Activated naive CD8-positive, alpha-beta T cell treated with anti-CD3 and anti-CD28 coated beads, Interleukin-2, amount 10 ng/mL, durations not matched to agents 7 days and 5 days (primary cell): ENCODE measurements at places on chromosomes 13 and 19. TPM values are rescaled to one million over a fixed set of nuclear protein-coding genes. Genes with fewer than 3 reads are reported as not detected.
A peak's percentile ranks its signal among the peaks of the same experiment; 100 is the strongest.

Gene OVOL3
- total RNA-seq = not detected

Gene OR7C1
- not detected for total RNA-seq

Gene ZNF681
- total RNA-seq = 6.0 TPM

Gene WDR87
- not detected for total RNA-seq

Gene ZNF765
- 17.4 TPM for total RNA-seq

Gene RASL11A
- total RNA-seq = 0.20 TPM

Gene SIGLEC7
- total RNA-seq = 0.40 TPM

Gene GRWD1
- 36.0 TPM for total RNA-seq

Gene IGFL3
- not detected for total RNA-seq

DNA sequence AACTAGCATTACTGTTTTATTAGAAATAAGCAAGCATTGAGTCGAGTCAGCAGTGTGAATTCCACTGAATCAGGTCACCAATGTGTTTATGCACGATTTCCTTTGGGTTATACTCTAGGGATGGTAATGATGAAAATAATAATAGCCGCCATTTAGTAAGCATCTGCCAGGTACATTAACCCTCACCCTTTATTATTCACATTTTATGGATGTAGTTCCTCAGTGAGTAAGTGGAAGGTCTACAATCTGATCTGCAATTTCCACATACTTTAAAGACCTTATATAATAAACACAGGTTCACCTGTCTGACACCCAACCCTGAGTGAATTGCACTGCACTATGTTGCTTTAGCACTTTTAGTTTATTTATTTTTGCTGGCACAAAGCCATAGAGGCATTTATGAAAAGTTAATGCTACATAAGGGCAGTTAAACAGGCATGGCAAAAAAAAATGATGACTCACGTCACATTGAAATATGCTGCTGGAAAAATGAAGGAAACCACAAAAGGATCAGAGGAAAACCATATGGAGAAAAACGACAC lies 122.4 kb downstream of the TRPC4 start:
- no peak overlapping the region for H3K27ac ChIP-seq
- no peak overlapping the region for H3K4me3 ChIP-seq
- H3K27me3 ChIP-seq = no peaks in the 10 kb centered on the region
- no peak for DNase-seq

GRCh38 chr19:29303069-29303718 lies 90.2 kb upstream of the UQCRFS1 start:
- no peak overlapping the region for H3K27ac ChIP-seq
- no peak overlapping the region for H3K4me3 ChIP-seq
- H3K36me3 ChIP-seq = no peaks in the 10 kb centered on the region
- H3K27me3 ChIP-seq = peaks cover 3% of the 10 kb centered on the region
- DNase-seq = no peak
- H3K4me1 ChIP-seq = no peaks in the 10 kb centered on the region

DNA sequence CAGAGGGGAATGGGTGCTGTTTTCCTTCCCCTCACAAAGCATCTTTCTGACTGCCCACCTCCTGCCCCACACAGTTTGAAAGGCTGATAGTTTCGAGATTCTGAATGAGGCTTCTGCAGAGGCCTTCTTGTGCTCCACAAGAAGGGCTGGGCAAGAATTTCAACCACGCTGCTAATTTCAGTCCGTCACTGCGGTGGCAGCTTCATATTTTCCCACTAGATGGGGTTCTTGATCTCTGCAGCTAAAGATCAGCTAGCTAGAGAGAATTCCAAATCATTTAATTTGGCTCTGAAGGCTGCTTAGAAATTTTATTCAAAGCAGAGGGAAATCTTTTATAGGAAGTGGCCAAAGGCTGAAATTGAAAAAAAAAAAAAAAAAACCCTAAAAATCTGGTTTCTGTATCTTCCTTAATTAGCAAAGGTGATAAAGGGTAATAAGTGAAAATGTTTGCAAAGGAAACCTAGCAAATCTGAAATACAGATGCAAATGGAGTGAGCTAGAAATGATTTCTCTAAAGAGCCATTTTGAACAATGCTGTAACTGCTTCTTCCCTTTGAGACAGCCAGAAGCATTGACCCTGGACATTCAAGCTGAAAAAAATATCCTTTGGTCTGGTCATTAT lies 38.0 kb upstream of the C13orf42 start:
- peaks cover 29% of the 10 kb centered on the region for H3K27me3 ChIP-seq
- H3K4me1 ChIP-seq = peaks cover 1% of the 10 kb centered on the region
- H3K4me3 ChIP-seq = no peak overlapping the region
- no peak overlapping the region for H3K27ac ChIP-seq

- H3K36me3 ChIP-seq = no peaks in the 10 kb centered on the region
- H3K27ac ChIP-seq = no peak overlapping the region
- DNase-seq = no peak
These were observed 113.5 kb downstream of the MYO16 start for GRCh38 chr13:108742701-108743451.

- no peak overlapping the region for H3K4me3 ChIP-seq
- H3K36me3 ChIP-seq = peaks cover 4% of the 10 kb centered on the region
- H3K27ac ChIP-seq = peak overlapping the region; percentile 74
- no peak for DNase-seq
- H3K27me3 ChIP-seq = no peaks in the 10 kb centered on the region
These were observed 160.3 kb downstream of the KATNAL1 start for GRCh38 chr13:30147015-30147414.

- no peak overlapping the region for H3K4me3 ChIP-seq
- no peak for DNase-seq
- H3K4me1 ChIP-seq = peaks cover 5% of the 10 kb centered on the region
- H3K36me3 ChIP-seq = no peaks in the 10 kb centered on the region
These were observed 28.1 kb downstream of the LATS2 start for GRCh38 chr13:21033212-21033840.

- peak overlapping the region; percentile 85 for H3K4me3 ChIP-seq
- peaks cover 15% of the 10 kb centered on the region for H3K4me1 ChIP-seq
- peaks cover 17% of the 10 kb centered on the region for H3K27me3 ChIP-seq
- DNase-seq = no peak
- no peaks in the 10 kb centered on the region for H3K36me3 ChIP-seq
- peak overlapping the region; percentile 82 for H3K27ac ChIP-seq
These were observed 30.4 kb downstream of the TPT1 start for GRCh38 chr13:45310341-45311131.

DNA sequence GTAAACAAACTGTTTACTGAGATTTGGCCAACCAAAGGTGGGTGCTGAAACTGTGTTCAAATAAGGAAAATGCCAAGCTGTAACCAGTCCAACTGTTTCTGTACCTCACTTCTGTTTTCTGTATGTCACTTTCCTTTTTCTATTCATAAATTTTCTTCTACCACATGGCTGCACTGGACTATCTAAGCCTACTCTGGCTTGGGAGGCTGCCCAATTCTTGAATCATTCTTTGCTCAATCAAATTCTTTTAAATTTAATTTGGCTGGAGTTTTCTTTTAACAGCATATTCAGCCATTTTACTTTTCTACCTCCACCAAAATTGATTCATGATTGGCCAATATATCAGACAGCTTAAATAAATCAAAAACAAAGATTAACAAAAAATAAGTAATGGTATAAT lies 1575.5 kb upstream of the SPRY2 start:
- no peaks in the 10 kb centered on the region for H3K36me3 ChIP-seq
- H3K4me1 ChIP-seq = no peaks in the 10 kb centered on the region
- H3K27ac ChIP-seq = no peak overlapping the region

GRCh38 chr19:29320618-29321017 lies 107.7 kb upstream of the UQCRFS1 start:
- no peaks in the 10 kb centered on the region for H3K36me3 ChIP-seq
- H3K4me1 ChIP-seq = no peaks in the 10 kb centered on the region
- H3K27me3 ChIP-seq = peaks cover 3% of the 10 kb centered on the region

DNA sequence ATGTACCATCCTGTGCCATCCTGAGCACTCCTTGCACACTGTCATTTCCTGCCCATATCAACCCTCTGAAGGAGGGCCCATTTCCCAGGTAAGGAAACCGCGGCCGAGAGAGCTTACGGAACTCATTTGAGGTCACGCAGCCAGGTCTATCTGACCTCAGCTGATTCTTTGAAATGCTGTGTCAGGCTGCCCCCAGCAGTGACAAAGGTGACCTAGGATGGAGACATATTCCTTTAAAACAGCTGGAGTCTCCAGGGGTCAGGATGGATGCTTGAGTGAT lies 42.2 kb upstream of the VSTM2B start:
- no peaks in the 10 kb centered on the region for H3K4me1 ChIP-seq
- H3K27ac ChIP-seq = no peak overlapping the region
- no peak overlapping the region for H3K4me3 ChIP-seq
- no peak for DNase-seq
- peaks cover 2% of the 10 kb centered on the region for H3K27me3 ChIP-seq

GRCh38 chr13:19767966-19768365 lies 14.8 kb downstream of the PSPC1 start:
- peaks cover 36% of the 10 kb centered on the region for H3K4me1 ChIP-seq
- H3K27me3 ChIP-seq = no peaks in the 10 kb centered on the region
- DNase-seq = no peak

GRCh38 chr13:93862259-93862658 lies 617.2 kb downstream of the DCT start:
- no peaks in the 10 kb centered on the region for H3K36me3 ChIP-seq
- no peaks in the 10 kb centered on the region for H3K4me1 ChIP-seq
- H3K27me3 ChIP-seq = no peaks in the 10 kb centered on the region

DNA sequence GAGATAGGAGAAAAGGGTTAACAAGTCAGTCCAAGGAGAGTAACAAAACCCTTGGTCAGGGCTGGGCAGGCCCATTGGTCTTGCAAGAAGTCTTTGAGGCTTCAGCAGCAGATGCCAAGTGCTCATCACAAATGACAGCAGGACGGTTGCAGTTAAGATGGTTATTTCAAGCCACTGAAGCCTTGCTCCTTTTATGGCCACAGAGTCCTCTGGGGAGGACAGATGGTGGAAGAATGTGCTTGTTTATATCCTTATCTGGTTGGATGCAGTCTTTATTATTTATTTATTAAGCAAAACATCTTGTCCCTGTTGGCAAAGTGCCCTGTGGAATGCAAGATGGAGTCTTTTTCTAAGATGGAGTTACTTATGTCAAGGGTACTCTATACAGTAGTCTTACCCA lies 19.2 kb upstream of the ZNF331 start:
- no peaks in the 10 kb centered on the region for H3K27me3 ChIP-seq
- H3K27ac ChIP-seq = no peak overlapping the region
- H3K4me1 ChIP-seq = peaks cover 14% of the 10 kb centered on the region
- peaks cover 11% of the 10 kb centered on the region for H3K36me3 ChIP-seq

GRCh38 chr13:109332506-109333499 lies 453.6 kb downstream of the IRS2 start:
- no peaks in the 10 kb centered on the region for H3K27me3 ChIP-seq
- H3K27ac ChIP-seq = no peak overlapping the region
- no peaks in the 10 kb centered on the region for H3K36me3 ChIP-seq
- DNase-seq = no peak
- no peaks in the 10 kb centered on the region for H3K4me1 ChIP-seq

- H3K27me3 ChIP-seq = no peaks in the 10 kb centered on the region
- peaks cover 3% of the 10 kb centered on the region for H3K36me3 ChIP-seq
- DNase-seq = no peak
- H3K27ac ChIP-seq = no peak overlapping the region
- peaks cover 1% of the 10 kb centered on the region for H3K4me1 ChIP-seq
These were observed 10.8 kb downstream of the PRKCSH start for GRCh38 chr19:11446271-11446651.

DNA sequence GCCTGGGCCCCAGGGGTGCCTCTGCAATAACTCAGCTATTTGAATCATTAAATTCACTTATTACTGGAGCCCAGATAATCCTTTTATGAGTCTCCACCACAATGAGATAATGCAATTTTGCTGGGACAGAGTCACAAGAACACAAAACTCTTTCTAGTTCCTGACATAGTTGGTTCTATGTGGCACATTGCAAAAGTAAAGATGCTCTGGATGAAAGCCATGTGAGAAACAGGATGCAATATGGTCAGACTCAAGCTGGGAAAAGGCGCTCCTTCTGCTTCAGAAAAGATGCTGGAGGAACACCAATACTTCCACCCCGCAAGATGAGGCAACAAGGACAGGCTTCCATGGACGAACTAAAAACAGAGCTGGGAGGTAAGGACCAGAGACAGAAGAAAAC lies 5.7 kb downstream of the ANKRD27 start:
- DNase-seq = no peak
- no peak overlapping the region for H3K4me3 ChIP-seq
- peaks cover 9% of the 10 kb centered on the region for H3K36me3 ChIP-seq

DNA sequence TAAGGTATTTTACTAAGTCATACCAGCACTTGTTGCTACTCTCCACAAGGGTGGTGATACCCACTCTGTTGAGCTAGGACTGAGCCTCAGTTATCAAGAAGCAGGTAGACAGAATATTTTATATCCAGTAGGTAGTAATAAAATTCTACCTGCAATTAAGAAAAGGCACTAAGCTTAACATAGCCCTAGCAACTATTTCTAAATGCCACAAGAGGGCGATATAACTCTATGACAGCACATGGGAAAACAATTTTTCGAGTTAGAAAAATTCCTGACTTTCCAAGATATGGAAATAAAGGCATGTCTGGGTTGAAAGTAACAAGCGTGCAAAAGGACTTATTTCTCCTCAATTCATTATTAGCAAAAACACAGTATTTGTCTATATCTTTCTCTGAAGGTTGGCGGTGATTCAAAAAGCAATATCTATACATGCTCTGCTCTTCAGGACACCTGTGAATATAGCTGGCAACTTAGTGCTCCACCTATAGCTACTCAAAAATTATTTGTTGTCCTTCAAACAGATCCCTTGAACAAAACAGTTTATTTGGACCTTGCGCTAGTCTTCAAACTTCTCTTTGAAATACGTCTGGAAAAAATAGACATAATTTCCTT lies 14.7 kb downstream of the CCDC169 start:
- no peaks in the 10 kb centered on the region for H3K36me3 ChIP-seq
- H3K4me3 ChIP-seq = no peak overlapping the region
- H3K27ac ChIP-seq = no peak overlapping the region
- peaks cover 2% of the 10 kb centered on the region for H3K4me1 ChIP-seq
- peaks cover 23% of the 10 kb centered on the region for H3K27me3 ChIP-seq

DNA sequence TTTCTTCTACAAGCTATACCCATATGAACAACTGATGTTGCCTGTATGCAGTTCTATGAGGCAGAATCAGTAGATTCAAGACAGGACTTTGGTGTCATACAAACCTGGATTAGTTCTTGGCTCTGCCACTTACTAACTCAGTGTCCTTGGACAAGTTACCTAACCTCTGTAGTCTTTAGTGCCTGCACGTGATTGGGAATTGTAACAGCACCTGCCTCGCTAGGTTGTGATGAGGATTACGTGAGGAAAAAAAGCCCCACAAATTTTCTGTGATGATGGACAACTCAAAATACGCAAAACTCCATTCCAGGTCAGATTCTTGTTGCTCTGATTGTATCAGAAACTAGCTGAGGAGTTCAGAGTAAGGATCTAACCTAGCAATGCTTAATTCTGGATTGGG lies 89.3 kb downstream of the LRCH1 start:
- H3K4me1 ChIP-seq = peaks cover 15% of the 10 kb centered on the region
- no peak for DNase-seq
- H3K27ac ChIP-seq = no peak overlapping the region

DNA sequence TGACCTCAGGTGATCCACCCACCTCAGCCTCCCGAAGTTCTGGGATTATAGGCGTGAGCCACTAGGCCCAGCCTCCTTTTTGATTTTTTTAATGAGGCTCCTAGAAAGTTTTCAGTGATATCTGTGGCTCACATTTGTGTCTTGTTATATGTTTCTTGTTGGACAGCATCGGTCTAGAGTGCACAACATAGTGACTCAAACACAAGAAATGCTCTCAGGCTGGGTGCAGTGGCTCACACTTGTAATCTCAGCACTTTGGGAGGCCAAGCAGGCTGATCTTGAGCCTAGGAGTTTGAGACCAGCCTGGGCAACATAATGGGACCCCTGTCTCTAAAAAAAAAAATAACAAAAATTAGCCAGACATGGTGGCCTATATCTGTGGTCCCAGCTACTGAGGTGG lies 8.2 kb downstream of the PHF11 start:
- DNase-seq = no peak
- peaks cover 24% of the 10 kb centered on the region for H3K4me1 ChIP-seq
- H3K36me3 ChIP-seq = peaks cover 47% of the 10 kb centered on the region
